Motor neuron (in vitro differentiated cells): ENCODE measurements at places on chromosomes 12 and 14.

- peak; percentile 3 for ATAC-seq
Measured at GRCh38 chr14:105490267-105490571, 827 bp upstream of the TEDC1 start.

DNA sequence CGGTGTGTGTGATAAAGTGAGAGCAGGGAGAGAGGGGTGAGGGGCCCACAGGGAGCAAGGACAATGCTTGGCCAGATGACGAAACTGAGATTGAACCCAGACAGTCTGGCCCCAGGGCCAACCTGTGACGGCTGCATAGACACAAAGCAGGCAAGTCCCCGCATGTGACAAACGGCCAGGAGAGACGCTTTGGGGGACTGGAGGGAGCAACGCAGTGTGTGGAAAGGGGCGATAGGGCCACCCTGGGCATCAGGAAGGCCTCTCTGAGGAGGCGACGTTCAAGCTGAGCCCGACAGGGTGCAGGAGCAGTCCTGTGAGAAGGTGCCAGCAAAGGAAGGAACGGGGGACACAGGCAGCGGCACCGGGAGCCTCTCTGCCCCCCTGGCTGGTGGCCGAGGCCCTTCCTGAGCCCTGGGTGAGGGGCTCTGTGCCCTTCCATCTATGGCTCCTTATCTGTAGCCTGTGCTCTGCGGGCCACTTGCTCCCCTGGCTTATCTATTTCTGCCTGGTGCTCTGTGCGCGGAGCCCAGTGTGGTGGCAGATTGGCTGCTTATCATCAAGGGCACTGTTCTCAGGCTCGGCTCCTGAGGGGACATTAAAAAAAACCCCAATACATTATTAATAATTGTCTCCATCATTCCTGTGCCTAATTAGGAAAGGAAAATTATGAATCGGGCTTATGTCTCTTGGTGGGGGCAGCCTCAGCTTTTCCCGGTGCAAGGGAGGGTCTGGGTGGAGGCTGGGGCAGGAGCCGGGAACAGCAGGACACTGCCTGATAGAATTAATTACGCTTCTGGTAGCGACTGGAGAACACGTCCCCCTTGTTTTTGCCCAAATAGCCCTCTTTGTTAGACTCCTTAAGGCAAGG, 39.8 kb downstream of the PRIMA1 start:
- ATAC-seq: no peak

- ATAC-seq: no peak
Measured at GRCh38 chr14:29037411-29037810, 270.8 kb downstream of the FOXG1 start.

- ATAC-seq: no peak
Measured at GRCh38 chr14:85788470-85789233, 258.7 kb downstream of the FLRT2 start.
